Uterus (tissue), 4 donors: ENCODE measurements at places on chromosomes 3 and 15. TPM values are rescaled to one million over a fixed set of nuclear protein-coding genes. Genes with fewer than 3 reads are reported as not detected.

GASK1A gene
- 57.1 TPM for total RNA-seq

- H3K27me3 ChIP-seq, result no peaks in the 10 kb centered on the region
- no peak overlapping the region for H3K4me3 ChIP-seq
- no peaks in the 10 kb centered on the region for H3K36me3 ChIP-seq
These were observed 21.6 kb upstream of the TASOR start for GRCh38 chr3:56704706-56705105.

GPR15 gene
- total RNA-seq, result not detected

GRCh38 chr3:176587089-176587488 lies 610.2 kb downstream of the TBL1XR1 start:
- no peaks in the 10 kb centered on the region for H3K4me1 ChIP-seq
- H3K27me3 ChIP-seq, result no peaks in the 10 kb centered on the region
- DNase-seq, result no peak
- H3K4me3 ChIP-seq, result no peak overlapping the region
- H3K36me3 ChIP-seq, result no peaks in the 10 kb centered on the region
- H3K27ac ChIP-seq, result no peak overlapping the region

DNA sequence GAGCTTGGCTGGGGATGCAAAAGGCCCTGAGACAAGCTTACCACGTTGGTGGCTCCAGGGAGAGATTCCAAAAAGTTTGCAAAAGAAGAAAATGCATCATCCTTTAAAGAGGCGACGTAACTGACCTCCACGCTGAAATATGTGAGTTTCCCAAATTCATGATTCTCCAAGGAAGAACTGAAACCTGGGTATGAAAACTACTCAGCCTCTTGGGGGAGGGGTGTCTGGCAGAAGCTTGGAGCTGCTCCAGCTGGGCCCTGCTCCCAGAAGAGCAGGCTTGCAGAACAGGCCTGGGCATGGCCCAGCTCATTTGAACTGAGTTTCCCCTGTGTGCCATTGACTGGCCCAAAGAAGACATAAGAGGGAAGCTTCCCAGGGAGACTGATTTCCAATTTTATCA lies 20.5 kb downstream of the CPN2 start:
- no peaks in the 10 kb centered on the region for H3K27me3 ChIP-seq
- DNase-seq, result no peak
- no peaks in the 10 kb centered on the region for H3K36me3 ChIP-seq
- no peak overlapping the region for H3K27ac ChIP-seq
- H3K4me3 ChIP-seq, result no peak overlapping the region

- DNase-seq, result no peak
These were observed 88.8 kb downstream of the MEGF11 start for GRCh38 chr15:66164788-66165187.

DNA sequence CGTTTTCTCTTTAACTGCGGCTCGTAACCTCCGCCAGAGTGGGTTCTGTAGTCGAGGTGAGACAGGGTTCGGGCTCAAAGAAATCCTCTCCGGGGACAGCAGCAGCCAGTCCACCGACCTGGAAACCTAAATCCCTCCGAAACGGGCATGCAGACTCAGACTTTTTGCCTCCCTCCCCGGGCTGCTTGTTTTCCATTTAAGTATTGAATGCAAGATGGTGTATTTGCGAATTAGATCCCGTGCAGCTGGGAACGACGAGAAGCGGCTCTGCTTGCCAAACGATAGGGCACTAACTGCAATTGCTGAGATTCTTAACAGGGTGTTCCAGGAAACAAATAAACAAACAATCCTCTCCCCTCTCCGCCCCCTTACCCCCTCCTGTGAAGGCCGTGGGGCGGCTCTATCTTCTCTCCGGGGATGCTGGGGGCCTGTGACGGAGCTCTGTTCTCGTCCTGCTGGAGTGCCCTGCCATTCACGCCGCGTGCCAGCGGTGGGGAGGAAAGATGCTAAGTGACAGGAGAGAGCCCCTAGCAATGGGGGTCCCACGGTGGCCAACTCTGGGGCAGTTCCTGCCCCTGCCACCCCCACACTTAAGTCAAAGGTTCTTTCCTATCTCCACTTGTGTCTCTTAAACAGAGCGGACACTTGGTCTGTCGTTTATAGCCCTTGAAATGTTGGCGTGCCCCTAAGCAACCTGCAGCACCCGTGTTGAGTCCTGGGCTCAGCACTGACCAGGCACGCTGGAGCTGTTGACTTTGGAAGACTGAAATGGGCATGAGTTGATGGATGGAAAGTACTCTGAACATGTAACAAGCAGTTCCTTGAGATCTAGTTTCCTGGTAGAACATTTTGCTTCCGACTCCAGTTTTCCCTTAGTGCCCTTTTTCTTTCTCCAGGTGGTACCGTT lies 1.3 kb upstream of the ETV5 start:
- H3K27me3 ChIP-seq, result no peaks in the 10 kb centered on the region
- no peaks in the 10 kb centered on the region for H3K4me1 ChIP-seq
- no peaks in the 10 kb centered on the region for H3K36me3 ChIP-seq
- peak; percentile 32 for DNase-seq
- peak overlapping the region; percentile 53 for H3K4me3 ChIP-seq

- H3K27ac ChIP-seq, result no peak overlapping the region
- no peaks in the 10 kb centered on the region for H3K4me1 ChIP-seq
- H3K36me3 ChIP-seq, result no peaks in the 10 kb centered on the region
- no peak for DNase-seq
These were observed 133.0 kb upstream of the SOX2 start for GRCh38 chr3:181578743-181579142.

CKMT1A gene
- total RNA-seq, result not detected

DNA sequence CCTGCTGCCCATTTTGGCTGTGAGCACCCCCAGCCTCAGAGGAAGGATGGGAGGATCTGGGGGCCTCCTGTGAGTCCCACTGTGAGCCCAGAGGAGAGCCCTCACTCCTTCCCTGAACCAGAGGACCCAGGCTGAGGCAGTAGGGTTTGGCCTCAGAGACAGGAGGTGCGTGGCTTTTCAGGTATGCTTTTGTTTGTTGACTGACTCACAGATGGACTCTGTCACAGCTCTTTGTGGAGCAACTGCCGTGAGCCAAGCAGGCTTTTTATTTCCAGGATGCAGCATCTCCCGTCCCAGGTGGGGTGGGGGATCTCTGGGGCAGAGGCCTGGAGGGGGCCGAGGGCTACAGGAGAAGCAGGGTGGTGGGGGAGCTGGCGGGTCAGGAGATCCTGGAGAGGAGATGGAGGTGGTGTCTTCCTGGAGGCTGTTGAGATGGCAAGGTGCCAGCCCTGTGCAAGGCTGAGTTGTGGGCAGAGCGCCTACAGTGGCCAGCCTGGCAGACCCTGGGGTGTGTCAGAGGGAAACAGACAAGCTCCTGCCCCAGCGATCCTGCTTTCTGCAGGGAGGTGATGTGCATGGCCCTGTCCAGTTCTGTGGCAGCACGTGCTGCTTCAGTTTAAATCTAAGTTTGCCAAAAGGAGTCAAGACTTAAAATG lies 24.0 kb downstream of the PLXNA1 start:
- no peak overlapping the region for H3K4me3 ChIP-seq
- H3K27ac ChIP-seq, result no peak overlapping the region
- DNase-seq, result no peak
- H3K27me3 ChIP-seq, result no peaks in the 10 kb centered on the region

MITF gene
- 65.3 TPM for total RNA-seq

- no peak overlapping the region for H3K4me3 ChIP-seq
- no peaks in the 10 kb centered on the region for H3K4me1 ChIP-seq
- no peak overlapping the region for H3K27ac ChIP-seq
These were observed 13.6 kb upstream of the HRH1 start for GRCh38 chr3:11140713-11141104.

GRCh38 chr3:105904251-105904650 lies 35.4 kb upstream of the CBLB start:
- no peaks in the 10 kb centered on the region for H3K27me3 ChIP-seq
- H3K27ac ChIP-seq, result no peak overlapping the region
- DNase-seq, result no peak
- H3K4me1 ChIP-seq, result no peaks in the 10 kb centered on the region

CLDN18 gene
- total RNA-seq, result not detected

ZNF639 gene
- total RNA-seq, result 76.2 TPM

GRCh38 chr3:124526601-124527000 lies 203.7 kb upstream of the UMPS start:
- no peak for DNase-seq
- no peak overlapping the region for H3K4me3 ChIP-seq
- H3K27ac ChIP-seq, result no peak overlapping the region

C2CD4B gene
- not detected for total RNA-seq

CPNE9 gene
- not detected for total RNA-seq

DNA sequence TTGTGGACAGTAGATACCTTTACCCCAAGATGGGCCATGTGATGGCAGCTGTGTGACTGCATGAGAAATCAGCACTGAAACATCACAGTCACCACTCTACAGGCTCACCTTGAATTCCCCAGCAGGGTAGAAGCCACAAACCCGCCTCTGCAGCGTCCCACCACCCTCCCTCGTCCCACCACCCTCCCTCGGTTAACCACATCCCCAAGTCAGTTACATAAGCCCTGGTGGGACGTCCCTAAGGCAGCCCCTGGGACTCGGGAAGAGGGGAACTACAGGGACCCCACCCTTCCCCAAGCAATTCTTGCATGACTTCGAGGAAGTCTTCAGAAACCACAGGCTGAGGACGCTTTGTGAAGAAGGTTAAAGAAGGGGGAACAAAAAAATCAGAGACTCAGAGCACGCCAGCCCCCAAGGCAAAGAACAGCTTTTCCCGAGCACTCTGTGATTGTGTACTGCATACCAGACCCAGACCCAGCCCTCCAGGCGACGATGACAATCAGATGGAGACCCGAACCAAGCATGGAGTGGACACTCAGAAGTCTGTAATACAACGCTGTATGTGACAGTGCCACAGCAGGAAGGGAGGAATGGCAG lies 60.5 kb downstream of the SH3BP5 start:
- peak; percentile 28 for DNase-seq
- H3K4me1 ChIP-seq, result peaks cover 16% of the 10 kb centered on the region
- no peaks in the 10 kb centered on the region for H3K36me3 ChIP-seq
- H3K4me3 ChIP-seq, result no peak overlapping the region

- no peak overlapping the region for H3K27ac ChIP-seq
- H3K4me3 ChIP-seq, result peak overlapping the region; percentile 27
- H3K4me1 ChIP-seq, result no peaks in the 10 kb centered on the region
- peak; percentile 42 for DNase-seq
- H3K27me3 ChIP-seq, result no peaks in the 10 kb centered on the region
These were observed 14.8 kb downstream of the NT5DC2 start for GRCh38 chr3:52518723-52519444.

DNA sequence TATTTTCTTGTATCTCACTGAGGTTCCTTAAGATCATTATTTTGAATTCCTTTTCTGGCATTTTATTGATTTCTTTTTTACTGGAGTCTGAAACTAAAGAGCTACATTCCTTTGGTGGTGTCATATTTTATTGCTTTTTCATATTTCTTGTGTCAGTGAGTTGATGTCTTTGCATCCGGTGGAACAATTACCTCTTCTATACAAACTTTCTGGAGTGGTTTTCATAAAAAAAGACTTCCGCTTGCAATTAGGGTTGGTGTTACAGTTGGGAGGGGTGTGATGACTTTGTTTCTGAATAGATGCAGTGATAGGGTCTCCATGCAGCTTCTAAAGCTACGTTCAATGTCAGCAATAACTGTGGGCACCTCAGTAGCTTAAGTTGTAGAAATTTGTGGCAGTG lies 181.7 kb downstream of the LPP start:
- no peaks in the 10 kb centered on the region for H3K36me3 ChIP-seq
- no peaks in the 10 kb centered on the region for H3K27me3 ChIP-seq
- H3K4me3 ChIP-seq, result no peak overlapping the region
- DNase-seq, result no peak
- H3K4me1 ChIP-seq, result peaks cover 4% of the 10 kb centered on the region

- no peak overlapping the region for H3K27ac ChIP-seq
- H3K36me3 ChIP-seq, result no peaks in the 10 kb centered on the region
- H3K4me1 ChIP-seq, result no peaks in the 10 kb centered on the region
- H3K4me3 ChIP-seq, result no peak overlapping the region
These were observed 240.2 kb downstream of the UACA start for GRCh38 chr15:70523192-70523591.

ATP13A5 gene
- not detected for total RNA-seq

- H3K27me3 ChIP-seq, result no peaks in the 10 kb centered on the region
- H3K4me3 ChIP-seq, result no peak overlapping the region
- peak overlapping the region; percentile 4 for H3K27ac ChIP-seq
- no peaks in the 10 kb centered on the region for H3K4me1 ChIP-seq
- no peak for DNase-seq
These were observed 27.1 kb downstream of the IL20RB start for GRCh38 chr3:136984837-136985236.

- H3K4me3 ChIP-seq, result no peak overlapping the region
- no peaks in the 10 kb centered on the region for H3K36me3 ChIP-seq
- H3K4me1 ChIP-seq, result no peaks in the 10 kb centered on the region
These were observed 26.9 kb downstream of the MCTP2 start for GRCh38 chr15:94258246-94258645.

DNA sequence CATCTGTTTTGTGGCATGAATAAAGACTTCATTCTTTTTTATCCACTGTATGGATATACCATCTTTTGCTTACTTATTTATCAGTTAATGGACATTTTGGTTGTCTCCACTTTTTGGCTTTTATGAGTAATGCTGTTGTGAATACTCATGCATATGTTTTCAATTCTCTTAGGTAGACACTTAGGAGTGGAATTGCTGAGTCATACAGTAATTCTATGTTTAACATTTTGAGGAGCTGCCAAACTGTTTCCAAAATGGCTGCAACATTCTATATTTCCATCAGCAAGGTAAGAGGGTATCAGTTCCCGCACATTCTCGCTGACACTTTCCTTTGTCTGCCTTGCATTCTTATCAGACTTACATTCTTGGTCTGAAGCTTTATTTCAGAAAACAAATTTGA lies 191.1 kb downstream of the WNT5A start:
- DNase-seq, result no peak
- H3K36me3 ChIP-seq, result no peaks in the 10 kb centered on the region

GRCh38 chr3:171986176-171986575 lies 53.2 kb upstream of the FNDC3B start:
- H3K36me3 ChIP-seq, result no peaks in the 10 kb centered on the region
- DNase-seq, result no peak

DNA sequence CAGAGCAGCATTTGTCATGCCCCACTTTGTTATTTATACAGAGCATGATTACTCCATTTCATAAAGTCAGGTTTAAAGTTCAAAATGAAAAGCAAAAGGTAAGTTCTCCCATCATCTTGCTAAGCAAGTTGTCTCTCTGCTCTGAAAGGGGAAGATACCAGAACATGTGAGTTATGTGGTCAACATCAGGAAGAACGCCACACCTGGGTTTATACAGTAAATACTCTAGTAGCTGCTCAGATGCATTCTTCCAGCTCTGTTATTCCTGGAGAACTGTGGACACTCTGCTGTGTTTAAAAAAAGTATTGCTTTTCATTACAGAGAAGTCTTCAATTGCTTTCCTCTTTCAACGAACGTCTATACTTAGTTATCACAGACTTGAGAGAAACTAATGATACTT lies 145.7 kb downstream of the PLCL2 start:
- H3K27me3 ChIP-seq, result no peaks in the 10 kb centered on the region
- no peak overlapping the region for H3K4me3 ChIP-seq

DNA sequence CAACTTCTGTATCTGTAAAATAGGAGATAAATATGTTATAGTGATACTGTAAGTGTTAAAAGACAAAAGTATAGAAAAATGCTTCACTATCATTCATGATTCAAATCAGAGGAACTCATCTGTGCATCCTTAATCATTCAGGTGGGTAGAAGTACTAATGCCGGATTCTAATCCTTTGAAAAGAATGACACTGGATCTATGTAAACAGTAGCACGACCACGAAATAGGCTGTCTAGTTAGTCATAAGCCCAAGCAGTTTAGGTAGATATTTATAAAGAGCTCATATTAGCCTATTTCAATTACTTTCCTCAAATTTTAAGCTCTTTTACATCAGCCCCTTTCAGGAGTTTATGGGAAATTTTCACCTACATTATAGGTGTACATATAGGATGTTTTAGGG lies 437.9 kb downstream of the SOX2 start:
- H3K36me3 ChIP-seq, result no peaks in the 10 kb centered on the region
- no peak for DNase-seq
- H3K27me3 ChIP-seq, result no peaks in the 10 kb centered on the region
- H3K27ac ChIP-seq, result no peak overlapping the region
- no peaks in the 10 kb centered on the region for H3K4me1 ChIP-seq
- no peak overlapping the region for H3K4me3 ChIP-seq
